ENCODE measurements at places on chromosomes 5 and 9. TPM values are rescaled to one million over a fixed set of nuclear protein-coding genes. Genes with fewer than 3 reads are reported as not detected.

The PCDHA6 gene
- 12.5 TPM for total RNA-seq

The ABL1 gene
- total RNA-seq = 113 TPM

The RLN2 gene
- total RNA-seq = 4.0 TPM

The FAXDC2 gene
- total RNA-seq = 14.8 TPM

- DNase-seq = no peak
These were observed 190.3 kb upstream of the FREM1 start for GRCh38 chr9:15100571-15100970.

- no peak for DNase-seq
These were observed 424.0 kb upstream of the ZNF462 start for GRCh38 chr9:106438928-106439327.

The CEL gene
- 5.2 TPM for total RNA-seq

DNA sequence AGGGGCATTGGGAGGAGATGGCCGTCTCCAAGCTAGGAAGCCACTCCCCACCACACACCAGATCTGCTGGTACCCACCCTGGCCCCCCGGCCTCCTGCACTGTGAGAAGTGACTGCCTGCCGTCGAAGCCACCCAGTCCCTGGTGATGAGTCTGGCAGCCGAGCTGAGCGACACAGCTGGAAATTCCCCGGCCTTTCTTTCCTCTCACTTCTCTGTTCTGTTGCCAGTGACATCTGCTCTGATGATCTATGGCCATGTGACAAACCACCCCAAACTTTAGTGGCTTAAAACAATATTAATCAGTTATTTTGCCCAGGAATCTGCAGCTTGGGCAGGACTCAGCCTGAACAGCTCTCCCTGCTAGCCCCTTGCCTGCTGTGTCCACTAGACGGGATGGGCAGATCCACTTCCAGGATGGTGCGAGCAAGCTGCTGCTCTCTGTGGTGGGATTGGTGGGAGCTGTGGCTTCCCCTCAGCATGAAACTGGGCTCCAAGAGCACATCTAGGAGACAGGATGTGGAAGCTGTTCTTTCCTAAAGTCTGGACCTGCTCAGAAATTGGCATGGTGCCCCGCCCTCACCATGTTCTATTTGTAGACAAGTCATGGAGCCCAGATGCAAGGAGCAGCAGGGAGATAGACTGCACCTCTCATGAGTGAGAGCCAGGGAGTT lies 211.2 kb downstream of the GADD45G start:
- DNase-seq = no peak

The SLC34A1 gene
- not detected for total RNA-seq

DNA sequence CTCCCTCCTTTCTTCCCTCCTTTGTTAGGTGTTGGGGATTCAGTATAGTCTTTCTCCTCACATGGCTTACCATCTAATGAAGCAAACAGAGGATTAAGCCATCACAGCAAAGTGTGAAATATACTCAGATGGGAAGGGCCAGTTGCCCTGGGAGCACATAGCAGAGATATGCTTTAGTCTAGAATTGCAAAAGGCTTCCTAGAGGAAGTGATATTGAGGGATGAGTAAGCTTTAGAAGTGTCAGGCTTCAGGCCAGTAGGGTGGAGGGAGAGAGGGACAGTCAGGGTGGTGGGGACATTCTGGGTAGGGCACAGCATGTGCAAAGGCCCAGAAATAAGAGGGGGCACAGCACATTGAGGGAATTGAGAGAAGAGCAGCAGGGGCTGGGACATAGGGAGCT lies 46.2 kb upstream of the GLRA1 start:
- no peak for DNase-seq

The NR6A1 gene
- 86.4 TPM for total RNA-seq

GRCh38 chr5:127228540-127229184 lies 61.9 kb upstream of the MEGF10 start:
- DNase-seq = no peak

- DNase-seq = no peak
These were observed 20.3 kb upstream of the TTC33 start for GRCh38 chr5:40775846-40776657.

All from progenitor cell of endocrine pancreas (in vitro differentiated cells).